Right atrium auricular region (tissue), 2 donors: ENCODE measurements at places on chromosomes 12 and 14. TPM values are rescaled to one million over a fixed set of nuclear protein-coding genes. Genes with fewer than 3 reads are reported as not detected.

ZC2HC1C gene
- total RNA-seq, result 4.8 TPM

PMEL gene
- total RNA-seq, result 1.1 TPM

NINJ2 gene
- 8.8 TPM for total RNA-seq

- no peaks in the 10 kb centered on the region for H3K4me1 ChIP-seq
- H3K4me3 ChIP-seq, result no peak overlapping the region
- no peaks in the 10 kb centered on the region for H3K36me3 ChIP-seq
- no peak for DNase-seq
These were observed 21.4 kb upstream of the RCOR1 start for GRCh38 chr14:102571043-102571442.

DNA sequence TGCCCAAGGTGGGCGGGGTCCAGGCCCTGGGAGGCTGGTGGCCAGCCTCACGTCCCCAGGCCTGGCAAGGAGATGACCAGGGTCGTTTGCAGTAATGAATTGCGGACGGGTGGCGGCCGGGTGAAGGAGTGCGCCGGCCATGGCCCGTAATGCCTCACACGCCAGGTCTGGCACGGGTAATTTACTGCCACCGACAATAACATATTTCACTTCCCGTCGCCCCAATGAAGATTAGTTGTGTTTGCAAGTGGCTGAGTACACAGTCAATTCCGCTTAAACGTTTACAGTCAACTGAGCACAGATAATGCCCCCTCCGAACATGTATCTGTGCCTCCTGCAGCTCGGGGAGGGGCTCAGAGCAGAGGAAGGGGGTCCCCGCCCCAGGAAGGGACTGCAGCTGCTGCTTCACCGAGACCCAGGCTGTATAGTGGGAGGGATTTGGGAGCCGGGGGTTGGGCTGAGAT, 48.3 kb downstream of the MVK start:
- H3K27me3 ChIP-seq, result no peaks in the 10 kb centered on the region
- no peak overlapping the region for H3K4me3 ChIP-seq
- H3K27ac ChIP-seq, result no peak overlapping the region
- no peaks in the 10 kb centered on the region for H3K36me3 ChIP-seq
- H3K4me1 ChIP-seq, result no peaks in the 10 kb centered on the region

GRCh38 chr12:32558903-32559302, 120.2 kb upstream of the DNM1L start:
- peak overlapping the region; percentile 46 for H3K27ac ChIP-seq
- no peak overlapping the region for H3K4me3 ChIP-seq
- no peaks in the 10 kb centered on the region for H3K27me3 ChIP-seq
- H3K36me3 ChIP-seq, result no peaks in the 10 kb centered on the region
